ENCODE measurements at places on chromosomes 11 and 22.
A peak's percentile ranks its signal among the peaks of the same experiment; 100 is the strongest.

DNA sequence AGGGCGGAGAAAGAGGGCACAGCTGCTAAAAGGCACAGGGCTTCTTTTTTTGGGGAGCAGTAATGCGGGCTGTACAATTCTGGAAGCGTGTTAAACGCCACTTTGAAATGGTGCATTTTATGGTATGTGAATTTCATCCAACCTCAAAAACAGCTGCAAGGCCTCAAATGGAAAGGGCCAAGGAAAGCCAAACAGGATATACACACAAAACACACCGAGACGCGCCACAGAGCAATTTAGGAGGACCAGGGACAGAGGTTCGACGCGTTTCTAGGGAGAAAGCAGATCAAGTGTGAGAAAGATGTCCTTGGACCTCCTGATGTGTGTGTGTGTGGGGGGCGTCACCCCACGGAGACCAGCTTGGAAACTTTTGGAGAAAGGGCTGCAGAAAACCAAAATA lies 31.1 kb downstream of the TSPAN4 start:
- no peak for DNase-seq

DNA sequence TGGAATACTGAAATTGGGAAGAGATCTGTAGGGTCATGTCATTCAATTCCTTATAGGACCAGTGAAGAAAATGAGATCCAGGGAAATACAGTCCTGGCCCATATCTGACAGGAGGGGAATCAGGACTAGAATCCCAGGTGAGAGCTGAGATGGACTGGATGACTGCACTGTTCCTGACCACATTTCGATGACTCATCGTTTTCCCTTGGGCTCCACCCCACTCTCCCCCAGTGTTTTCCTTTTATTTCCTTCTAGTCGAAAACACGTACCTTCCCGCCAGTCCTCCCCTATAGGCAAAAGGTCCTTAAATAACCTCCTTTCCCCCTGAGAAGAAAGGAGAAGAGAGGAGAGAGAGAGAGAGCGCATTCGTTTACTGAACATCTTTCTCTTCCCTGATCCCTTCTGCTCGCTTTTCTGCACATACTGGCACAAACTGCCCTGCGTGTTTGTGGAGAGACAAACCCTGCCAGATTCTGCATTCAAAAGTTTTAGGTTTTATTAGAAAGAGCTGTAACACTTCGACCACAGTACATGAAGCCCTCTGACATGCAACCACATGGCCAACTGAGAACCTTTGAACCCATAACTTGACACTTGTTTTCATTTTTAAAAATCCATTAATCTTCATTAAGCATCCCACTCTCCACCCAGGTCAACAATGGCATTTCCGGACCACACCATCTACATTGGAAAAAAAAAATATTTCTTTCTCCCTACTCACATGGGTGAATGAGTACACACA lies 565.7 kb downstream of the METTL15 start:
- peak; percentile 54 for DNase-seq

DNA sequence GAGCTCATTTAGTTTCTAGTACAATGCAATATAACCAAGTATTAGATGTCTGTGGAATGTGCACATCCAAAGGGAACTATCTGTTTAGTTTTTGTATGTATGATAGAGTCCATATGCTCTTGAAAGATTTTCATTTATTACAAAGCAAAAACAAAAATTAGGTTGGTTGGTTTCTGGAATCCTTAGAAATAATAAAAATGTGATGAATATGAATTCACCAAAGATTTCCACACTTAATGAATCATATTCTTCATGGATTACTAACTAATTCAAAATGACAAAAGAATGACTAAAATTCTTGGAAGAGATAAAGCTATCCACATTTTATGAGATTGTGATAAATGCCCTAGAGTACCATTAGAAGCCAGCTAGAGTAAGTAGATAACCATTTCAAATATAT lies 261.1 kb downstream of the SBF2 start:
- DNase-seq: no peak

DNA sequence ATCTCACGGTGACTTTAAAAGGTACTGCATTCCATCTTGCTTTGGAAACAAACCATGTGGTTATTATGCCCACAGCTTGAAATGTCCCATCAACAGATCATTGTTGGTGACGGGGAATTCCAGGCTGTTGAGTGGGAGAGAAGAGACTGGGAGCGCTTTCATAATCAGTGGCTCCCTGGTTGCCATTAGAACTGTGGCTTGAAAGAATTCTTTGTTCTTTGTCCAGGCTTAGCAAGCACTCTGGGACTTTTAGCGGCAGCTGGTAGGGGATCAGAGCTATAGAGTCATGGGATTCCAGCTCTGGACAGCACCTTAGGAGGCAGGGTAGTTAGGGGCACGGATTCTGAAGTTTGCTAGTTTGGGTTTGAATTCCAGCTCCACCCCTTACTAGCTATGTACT lies 22.0 kb downstream of the MMP20 start:
- peak; percentile 92 for DNase-seq

GRCh38 chr11:35293699-35294098 lies 125.7 kb downstream of the SLC1A2 start:
- DNase-seq: no peak

DNA sequence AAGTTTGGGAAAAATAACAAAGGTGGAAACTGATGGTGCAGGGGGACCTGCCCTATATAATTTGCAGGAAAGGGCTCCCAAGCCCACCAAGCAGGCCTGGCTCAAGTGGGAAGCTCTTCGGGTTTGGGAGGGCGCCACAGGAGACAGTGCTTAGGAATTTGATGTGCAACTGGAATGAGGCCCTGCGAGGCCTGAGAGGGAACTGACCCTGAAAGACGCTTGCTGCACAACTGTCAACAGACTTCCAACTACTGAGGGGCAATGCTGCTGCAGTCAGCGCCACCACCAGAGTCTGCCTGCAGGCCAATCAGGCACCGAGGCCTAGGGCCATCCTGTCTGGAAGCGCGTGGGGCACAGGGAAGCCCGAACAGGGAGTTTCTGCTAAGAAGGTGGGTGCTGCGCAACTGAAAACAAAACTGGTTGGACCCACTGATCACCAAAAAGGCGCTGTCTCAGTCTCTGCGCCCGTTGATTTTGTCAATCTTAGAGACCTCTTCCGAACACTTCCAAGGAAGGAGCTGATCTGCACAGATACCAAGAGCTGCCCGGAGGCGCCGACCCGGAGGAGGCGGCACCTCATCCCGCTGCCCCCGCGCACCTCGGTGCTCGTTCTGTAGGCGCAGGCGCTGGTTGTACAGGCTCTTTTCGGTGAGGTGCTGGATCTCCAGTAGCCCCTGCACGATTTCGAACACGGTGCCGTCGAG lies 667 bp downstream of the DGCR6L start:
- no peak for DNase-seq

DNA sequence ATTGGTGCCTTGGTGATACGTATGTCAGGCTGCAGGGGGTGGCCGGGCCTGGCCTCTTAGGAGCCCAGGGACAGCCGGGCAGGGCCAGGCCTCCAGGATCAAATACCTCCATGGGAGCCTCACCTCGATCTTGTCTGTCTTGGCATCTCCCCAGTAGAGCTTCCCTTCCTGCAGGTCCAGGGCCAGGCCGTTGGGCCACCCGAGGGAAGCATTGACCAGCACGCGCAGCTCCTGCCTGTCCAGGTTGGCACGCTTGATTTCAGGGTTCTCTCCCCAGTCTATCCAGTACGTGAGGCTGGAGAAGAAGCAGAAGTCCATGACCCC lies 137.7 kb downstream of the CRYBB2 start:
- no peak for DNase-seq

DNA sequence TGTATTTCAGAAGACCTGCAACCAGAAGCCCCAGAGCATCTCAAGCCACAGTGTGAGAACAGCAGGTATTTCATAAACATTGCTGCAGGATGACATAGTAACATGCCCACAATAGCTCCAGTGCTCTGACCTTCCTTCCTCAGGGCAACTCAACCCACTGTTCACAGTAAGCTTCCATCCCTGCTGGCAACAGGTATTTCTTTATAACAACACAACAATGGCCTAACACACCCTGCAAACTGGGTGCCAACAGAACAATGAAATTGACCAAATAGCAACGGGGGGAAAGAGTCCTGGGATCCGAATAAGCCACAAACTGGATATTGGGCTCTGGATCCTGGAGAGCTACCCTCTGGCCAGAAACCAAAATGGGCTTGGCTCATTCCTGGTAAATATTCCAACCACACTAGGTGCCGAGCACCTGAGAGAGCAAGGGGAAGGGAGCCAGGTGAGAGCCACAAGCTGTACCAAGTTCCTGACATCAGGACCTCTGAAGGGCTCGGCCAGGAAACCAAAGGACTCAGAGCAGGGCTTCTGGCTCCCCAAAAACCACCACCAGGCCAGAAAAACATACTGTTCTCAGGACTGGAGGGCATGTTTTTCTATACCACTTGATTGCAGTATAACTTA lies 99.5 kb downstream of the MICAL3 start:
- no peak for DNase-seq

DNA sequence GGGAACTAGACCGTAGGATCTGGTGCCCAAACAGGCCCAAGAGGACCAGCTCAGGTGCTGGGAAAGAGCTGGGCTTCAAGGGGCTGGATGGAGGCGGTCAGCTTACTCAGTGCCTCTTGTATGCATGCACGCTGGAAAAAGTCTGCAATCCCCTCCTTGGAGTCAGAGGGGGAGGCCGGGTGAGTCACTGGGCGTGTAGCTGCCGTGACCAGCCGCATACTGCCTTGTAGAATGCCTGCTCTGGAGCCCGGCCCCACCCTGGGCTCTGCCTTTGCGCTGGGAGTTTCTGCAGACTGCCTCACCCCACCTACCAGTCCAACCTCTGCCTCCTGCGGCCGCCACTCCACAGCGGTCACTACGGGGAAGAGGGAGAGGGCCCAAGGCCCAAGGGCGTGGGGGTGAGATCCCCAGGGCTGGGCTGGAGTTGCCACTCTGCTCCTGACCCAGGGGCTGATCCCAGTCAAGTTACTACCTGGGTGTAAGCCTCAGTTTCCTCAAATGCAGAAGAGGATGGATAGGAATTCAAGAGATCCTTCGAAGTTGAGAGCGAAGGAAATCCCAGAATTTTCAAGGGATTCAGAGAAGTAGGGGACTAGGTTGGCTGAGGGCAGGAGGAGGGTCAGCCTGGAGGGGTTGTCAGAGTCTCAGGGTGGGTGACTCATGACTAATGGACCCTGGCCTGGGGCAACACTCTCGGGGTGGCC lies 4.2 kb downstream of the MRGPRF start:
- peak; percentile 83 for DNase-seq

GRCh38 chr22:22460635-22461034 lies 47.9 kb downstream of the ZNF280B start:
- DNase-seq: peak; percentile 7

DNA sequence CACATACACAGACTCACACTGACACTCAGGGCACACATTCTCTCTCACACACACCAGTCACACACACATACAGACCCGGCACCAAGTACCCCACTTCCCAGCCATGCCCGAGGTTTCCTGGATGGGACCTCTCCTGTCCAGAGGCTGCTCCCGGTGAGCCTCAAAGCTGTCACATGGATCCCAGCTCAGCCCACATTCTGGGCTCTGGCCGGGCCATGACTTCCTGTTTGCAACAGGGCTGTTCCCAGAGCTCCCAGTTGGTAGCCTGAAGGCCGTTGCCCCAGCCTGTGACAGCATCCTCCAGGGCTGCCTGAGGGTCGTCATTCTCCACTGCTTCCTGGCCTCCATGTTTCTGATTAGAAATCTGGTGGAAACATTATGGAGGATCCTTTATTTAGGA lies 14.6 kb upstream of the CYP2D6 start:
- no peak for DNase-seq

DNA sequence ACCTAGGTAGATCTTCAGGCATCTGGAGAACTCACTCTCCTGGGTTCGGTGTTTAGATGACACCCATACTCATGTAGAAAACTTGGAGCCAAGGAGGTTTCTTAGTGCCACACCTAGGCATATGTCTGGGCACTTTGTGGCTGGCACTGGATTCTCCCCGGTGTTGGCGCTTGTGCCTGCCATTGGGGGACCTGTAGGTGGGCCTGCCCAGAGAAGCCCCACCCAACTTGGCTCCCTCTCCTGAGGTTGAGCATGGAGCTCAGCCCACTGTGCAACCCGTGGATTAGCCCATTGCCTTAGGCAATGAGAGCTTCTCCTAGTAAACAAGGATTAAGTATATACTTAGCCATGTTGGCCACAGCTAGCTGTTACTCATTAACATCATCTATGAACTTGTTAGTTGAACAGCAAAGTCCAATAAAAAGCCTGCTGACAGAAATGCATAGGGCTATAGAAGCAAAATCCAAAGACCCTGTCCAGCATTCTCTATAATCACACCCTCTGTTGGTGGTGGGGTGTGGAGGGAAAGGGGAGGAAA lies 335.5 kb upstream of the CHORDC1 start:
- DNase-seq: no peak

- DNase-seq: no peak
These were observed 40.7 kb downstream of the SFI1 start for GRCh38 chr22:31537019-31537535.

DNA sequence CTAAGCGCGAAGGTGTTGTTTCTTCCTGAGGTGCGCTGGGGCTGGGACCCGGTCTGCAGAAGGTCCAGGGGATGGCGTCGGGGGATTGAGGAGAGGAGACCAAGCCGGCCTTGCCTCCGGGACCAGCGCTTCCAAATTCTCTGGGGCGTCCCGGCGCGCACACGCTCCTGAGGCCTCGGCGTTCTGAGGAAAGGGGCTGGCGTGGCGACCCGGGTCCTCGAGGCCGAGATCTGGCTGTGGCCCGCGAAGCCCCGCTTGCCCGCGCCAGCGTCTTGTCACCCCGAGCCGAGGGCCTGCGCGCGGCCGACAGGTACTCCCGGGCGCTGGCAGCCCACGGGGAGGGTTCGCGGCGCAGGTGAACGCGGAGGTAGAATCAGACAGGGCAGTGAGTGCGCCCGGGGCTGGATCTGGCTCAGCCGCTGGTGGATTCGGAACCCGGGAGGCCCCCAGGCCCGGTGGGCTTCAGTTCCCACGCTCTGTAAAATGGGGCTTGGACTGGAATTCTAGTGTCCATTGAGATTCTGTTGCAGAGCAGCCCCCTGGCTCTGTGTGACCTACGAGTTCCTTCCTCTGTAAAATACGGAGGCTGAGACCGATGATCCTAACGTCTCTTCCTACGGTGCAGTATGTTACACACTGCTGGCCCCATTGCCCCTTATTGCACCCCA lies 14.7 kb downstream of the SSH3 start:
- DNase-seq: no peak

GRCh38 chr11:99069856-99070444 lies 49.2 kb downstream of the CNTN5 start:
- DNase-seq: no peak

GRCh38 chr11:123377355-123377754 lies 52.7 kb upstream of the GRAMD1B start:
- no peak for DNase-seq

GRCh38 chr11:84817998-84818397 lies 809.1 kb downstream of the DLG2 start:
- no peak for DNase-seq
